ENCODE measurements at places on chromosomes 3 and 15.

- no peak for DNase-seq
Measured at GRCh38 chr15:69727121-69727924, 274.7 kb downstream of the RPLP1 start.

DNA sequence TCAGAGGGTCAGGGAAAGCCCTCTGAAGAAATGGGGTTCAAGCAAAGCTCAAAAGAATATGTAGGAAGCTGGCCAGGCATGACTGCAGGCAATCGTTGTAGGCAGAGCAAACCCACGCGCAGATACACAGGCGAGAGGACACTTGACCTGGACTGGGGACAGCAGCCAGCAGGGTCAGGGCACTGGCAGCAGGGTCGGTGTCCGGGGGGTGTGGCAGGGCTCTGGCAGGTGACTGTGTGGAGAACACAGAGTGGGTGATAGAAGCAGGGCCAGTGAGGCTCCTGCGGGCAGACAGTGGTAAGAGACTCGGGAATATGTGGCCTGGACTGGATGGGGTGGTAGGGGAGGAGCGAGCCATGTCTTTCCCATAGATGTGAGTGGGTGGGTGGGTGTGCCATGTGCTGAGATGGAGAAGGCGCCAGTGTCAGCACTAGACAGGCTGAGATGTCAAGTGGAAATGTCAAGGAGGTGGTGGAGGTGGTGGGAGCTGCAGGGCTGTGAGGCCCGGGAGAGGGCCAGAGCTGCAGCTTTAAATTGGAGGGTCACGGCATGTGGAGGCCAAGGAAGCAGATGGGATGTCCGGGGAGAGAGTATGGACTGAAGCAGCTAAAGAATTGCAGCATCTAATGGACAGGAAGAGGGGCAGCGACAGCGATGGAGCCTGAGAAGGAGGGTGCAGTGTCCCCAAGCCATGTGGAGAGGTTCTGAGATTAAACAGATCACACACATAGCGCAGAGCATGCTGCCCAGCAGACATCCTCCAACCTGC lies 13.4 kb downstream of the TMEM43 start:
- no peak for DNase-seq

DNA sequence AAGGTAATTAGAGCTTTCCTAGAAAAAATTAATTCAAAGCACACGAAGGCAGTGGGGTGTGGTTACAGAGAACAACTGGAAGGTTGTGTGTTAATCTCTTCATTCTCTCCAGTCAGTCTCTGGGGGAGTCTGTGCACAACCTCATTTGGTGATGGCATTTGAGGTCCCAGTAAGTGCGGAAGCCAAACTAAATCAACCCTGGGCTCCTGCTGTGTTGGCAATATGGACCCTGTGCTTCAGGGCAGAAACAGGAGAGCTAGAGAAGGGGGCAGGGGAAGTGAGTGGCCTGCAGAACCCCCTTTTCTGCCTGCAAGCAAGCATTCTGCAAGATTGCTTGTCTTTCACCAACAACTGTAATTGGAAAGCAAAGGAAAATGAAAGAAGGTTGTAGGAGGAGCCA lies 195.9 kb upstream of the ST8SIA2 start:
- DNase-seq, result no peak

DNA sequence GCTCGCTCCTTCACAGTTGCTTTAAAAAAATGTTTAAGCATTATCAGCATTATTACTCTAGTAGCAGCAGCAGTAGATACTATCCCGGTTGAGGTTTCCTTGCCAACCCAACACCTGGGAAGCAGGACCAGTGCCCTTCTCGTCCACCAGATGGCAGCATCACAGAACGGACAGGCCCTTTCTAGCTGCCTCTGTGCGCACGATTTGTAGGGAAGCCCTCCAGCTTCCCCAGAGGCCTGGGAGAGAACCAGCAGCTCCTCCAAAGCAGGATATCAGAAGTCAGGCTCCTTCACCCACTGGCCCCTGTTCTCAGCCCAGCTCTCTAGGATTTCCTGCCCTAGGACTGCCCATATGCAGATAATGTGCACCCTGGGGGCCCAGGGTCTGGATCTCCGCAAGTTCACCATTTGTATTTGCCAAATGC lies 16.8 kb upstream of the ESYT3 start:
- peak; percentile 81 for DNase-seq

- no peak for DNase-seq
Measured at GRCh38 chr3:53675942-53676341, 170.3 kb downstream of the CHDH start.

- DNase-seq, result peak; percentile 31
Measured at GRCh38 chr3:150079029-150079739, 108.5 kb upstream of the PFN2 start.

GRCh38 chr3:103167850-103168249 lies 733.0 kb downstream of the ZPLD1 start:
- DNase-seq, result no peak

DNA sequence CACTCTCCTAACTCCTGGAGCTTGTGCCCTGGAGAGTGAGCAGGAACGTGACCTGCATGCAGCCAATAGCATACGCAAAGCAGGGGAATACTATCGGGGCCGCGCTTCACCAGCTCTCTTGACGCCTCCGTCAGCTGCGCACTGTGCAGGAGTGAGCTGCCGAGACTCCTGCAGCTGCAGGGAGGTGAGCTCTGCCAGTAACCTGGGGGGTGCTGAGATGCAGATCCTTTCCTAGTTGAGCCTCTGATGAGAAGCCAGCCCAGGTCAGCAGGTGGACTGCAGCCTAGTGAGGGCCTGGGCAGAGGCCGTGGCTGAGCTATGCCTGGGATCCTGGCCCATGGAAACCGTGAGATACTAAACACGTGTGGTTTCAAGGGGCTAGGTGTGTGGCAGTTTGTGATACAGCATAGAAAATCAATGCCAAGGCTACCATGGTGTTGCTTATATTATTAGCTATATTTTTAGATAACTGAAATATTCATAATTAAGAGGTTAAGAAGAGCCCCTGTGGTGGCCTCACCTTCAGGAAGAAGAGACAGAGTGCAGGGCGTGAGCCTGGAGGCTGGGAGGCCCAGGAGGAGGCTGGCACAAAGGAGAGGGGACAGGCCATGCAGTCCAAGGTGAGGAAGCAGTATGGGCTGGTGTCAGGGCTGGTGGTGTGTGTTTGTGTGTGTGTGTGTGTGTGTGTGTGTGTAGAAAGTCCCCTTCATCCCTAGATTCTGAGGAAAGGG lies 5.9 kb upstream of the DNAJB8 start:
- DNase-seq, result no peak

GRCh38 chr3:183253528-183254486 lies 754 bp downstream of the B3GNT5 start:
- no peak for DNase-seq

GRCh38 chr3:126523745-126524428 lies at the start of gene CHST13:
Gene CHST13, plus strand, starts transcription at chr3:126524155. Its CDS starts 178 bp downstream, at chr3:126524333.
- no peak for DNase-seq

GRCh38 chr3:153038779-153039178 lies 123.2 kb upstream of the RAP2B start:
- DNase-seq, result no peak

DNA sequence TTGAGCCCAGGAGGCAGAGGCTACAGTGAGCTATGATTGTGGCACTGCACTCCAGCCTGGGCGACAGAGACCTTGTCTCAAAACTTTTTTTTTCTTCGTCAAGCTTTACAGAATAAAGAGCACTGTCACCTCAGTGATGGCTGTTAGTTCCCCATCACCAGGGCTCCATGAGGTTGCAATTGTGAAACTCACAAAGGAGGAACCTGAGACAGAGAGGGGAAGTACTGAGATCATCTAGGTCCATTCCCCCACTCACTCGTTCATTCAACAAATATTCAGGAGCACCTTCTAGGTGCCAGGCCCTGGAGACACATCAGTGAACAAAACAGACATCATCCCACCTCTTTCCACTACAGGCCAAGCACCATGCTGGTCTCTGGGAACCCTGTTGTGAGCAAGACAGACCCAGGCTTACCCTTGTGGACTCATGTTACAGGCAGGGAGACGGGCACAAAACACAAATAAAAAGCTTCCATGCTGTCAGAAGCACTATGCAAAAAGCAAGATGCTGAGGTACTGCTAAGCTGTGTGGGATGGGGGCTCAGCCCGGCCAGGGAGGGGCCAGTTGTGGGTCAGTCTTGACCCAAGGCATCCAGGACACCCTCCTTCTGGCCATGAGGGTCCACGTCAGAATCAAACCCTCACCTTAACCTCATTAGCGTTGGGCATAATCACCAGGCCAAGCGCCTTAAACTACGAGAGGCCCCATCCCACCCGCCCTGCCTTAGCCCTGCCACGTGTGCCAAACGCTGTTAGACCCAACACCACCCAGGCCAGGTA lies 2.1 kb upstream of the RHO start:
- no peak for DNase-seq

DNA sequence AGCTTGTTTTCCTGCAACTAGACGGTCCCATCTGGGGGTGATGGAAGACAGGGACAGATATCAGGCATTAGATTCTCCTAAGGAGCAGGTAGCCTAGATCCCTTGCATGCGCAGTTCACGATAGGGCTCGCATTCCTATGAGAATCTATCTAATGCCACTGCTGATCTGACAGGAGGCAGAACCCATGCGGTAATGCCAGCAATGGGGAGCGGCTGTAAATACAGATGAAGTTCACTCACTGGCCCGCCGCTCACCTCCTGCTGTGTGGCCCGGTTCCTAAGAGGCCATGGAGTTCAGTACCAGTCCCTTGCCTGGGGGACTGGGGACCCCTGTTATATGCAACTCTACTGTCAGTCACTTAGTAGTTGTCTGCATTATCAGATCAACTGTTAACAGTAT lies 7.9 kb upstream of the DENND6A start:
- no peak for DNase-seq

GRCh38 chr3:178456621-178457285 lies 79.5 kb upstream of the KCNMB2 start:
- DNase-seq, result no peak

- no peak for DNase-seq
Measured at GRCh38 chr3:188217726-188218125, 63.8 kb downstream of the LPP start.

- DNase-seq, result no peak
Measured at GRCh38 chr3:179016979-179017670, 54.5 kb downstream of the ZMAT3 start.

Measured in DMS 273 treated with DMSO at 0.1 percent for 48 hours (cell line).